Activated gamma-delta T cell treated with anti-CD3 and anti-CD28 coated beads, Interleukin-2, amount 50 U/mL, for 16 hours (primary cell): ENCODE measurements at places on chromosomes 6 and 20.
A peak's percentile ranks its signal among the peaks of the same experiment; 100 is the strongest.

- no peak for DNase-seq
Observed at GRCh38 chr20:37111926-37112455, 16.2 kb upstream of the RBL1 start.

DNA sequence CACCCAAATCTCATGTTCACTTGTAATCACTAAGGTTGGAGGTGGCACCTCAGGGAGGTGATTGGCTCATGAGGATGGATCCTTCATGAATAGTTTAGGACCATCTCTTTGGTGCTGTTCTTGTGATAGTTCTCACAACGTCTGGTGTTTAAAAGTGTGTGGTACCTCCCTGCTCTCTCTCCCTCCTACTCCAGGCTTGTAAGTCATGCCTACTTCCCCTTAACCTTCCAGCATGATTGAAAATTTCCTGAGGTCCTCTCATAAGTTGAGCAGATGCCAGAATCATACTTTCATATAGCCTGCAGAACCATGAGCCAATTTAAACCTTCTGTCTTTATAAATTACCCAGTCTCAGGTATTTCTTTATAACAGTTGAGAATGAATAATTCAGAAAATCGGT lies 16.6 kb downstream of the HLA-A start:
- DNase-seq, result no peak

DNA sequence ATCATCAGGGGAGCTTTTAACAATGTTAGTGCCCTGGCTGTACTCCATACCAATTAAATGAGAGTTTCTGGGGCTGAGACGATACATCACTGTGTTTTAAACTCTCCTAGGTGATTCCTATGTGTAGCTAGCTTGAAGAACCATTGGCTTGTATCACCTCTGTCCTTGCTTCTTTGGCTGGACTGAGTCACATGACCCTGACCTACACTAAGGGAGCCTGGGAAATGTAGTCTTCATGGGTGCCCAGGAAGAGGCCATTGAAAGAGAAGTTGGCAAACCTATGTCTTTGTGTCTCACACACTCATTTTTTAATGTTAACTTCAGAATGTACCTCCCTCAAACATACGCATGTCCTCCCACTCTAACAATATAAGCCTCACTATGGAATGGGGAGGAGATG lies 506.6 kb downstream of the DHX35 start:
- DNase-seq, result no peak

GRCh38 chr6:42527204-42527603 lies 36.6 kb upstream of the UBR2 start:
- DNase-seq, result no peak

GRCh38 chr6:12097791-12098190 lies 85.7 kb downstream of the HIVEP1 start:
- DNase-seq, result no peak

- DNase-seq, result no peak
Observed at GRCh38 chr20:59008715-59009336, 1.8 kb upstream of the CTSZ start.

- DNase-seq, result no peak
Observed at GRCh38 chr20:35299780-35300179, 7.6 kb upstream of the FAM83C start.

DNA sequence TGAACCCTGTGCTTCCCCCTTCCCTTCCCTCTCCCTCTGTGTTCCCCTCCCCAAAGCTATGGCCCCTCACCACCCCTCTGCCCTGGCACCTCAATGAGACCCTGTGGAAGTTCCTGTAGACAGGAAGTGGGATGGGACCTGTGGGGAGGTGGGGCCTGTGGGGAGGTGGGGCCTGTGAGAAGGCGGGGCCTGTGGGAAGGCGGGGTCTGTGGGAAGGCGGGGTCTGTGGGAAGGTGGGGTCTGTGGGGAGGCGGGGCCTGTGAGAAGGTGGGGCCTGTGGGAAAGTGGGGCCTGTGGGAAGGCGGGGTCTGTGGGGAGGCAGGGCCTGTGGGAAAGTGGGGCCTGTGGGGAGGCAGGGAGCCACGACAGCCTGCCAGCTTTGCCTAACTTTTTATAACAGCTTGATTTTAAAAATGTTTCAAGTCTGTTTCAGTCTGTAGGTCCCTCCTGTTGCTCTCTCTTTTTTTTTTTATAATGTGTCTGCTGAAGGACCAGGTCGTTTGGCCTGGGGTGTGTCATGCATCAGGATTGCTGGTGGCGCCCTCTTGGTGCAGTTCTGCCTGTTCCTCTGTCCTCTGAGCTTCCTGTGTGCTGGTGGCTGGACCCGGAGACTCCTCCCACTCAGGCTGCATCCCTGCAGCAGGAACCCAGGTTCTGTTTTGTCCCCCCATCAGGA lies 70.5 kb upstream of the SLCO4A1 start:
- DNase-seq, result no peak

DNA sequence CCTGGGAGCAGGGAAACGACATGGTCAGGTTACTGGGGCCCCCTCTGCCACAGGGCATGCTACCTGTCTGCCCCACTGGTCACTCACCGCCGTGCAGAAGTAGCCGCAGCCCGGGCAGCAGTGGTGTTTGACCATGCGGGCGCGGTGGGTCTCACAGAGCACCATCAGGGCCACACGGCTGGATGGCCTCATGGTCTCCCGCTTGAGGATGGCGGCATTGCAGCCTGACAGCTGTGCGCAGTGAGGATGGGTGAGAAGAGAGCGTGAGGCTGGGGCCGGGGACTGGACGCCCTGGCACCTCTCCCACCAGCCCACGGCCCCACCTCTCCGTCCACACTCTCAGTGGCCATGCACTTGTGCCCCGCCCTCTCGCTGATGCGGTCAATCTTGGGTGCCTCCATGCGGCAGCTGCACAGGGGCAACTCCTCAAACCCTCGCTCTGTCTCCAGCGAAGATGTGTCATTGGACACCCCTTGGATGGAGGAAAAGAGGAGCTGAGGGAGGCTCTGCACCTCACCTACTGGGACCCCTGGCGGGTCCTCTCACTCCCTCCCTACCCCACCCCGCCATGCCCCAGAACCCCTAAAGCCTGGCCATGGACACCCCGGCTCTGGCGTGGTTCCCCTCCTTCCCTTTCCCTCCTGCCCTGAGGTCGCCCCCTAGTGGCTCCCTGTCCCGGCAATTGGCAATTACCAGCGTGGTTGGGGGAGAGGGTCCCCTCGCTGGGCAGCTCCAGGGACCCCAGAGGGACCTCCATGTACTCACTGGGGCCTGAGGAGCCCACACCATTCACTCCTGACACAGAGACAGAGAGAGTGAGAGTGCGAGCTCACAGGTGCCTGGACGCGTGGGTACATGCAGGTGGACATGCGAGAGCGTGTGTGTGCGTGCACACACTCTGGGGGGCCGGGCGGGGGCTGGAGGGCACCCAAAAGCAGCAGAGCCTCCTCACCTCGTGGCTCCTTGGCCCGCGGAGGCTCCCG lies 8.9 kb downstream of the EHMT2 start:
- DNase-seq, result peak; percentile 42

- DNase-seq, result no peak
Observed at GRCh38 chr20:23636182-23636907, 1.4 kb downstream of the CST3 start.

DNA sequence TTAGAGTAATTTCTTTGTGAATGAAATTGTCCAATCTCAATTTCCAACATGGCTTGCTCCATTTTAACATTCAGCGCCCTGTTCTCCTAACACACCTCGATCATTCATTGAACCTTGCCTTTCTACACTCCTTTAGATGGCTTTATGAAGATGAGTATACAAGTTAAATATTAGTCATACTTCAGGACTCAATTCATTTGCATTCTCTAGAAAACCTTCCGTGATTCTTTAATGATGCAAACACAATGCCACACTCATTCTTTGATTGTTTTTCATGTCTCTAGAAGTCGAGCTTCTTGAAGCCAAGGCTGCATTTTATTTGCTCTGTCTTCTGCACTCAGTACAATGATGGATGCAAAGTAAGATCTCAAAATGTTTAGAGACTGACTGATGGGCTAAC lies 641.2 kb downstream of the DOK5 start:
- DNase-seq, result no peak

DNA sequence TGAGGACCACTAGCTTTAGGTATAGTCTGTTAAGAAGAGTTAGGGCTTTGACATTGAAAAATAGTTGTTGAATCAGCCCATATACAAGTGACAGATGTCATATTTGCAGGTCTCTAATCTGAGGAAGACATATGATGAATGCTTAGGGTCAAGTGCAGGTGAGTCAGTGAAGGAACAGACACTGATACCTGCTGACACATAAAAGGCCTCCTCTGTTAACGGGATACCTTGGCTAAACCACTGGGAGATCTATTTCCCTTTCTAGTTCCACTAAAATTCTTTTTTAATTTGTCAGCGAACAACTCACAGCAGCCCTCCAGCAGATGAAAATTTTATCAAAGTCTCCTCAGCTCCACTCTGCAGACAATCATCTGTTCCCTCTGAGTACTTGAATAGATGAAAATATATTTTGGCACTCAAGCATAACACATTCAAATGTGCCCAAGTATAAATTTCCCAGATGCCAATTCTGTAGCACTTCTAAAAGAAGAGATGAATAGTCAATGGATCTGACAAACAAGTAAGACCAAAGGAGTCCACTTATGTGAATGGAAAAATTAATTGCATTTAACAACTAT lies 154.0 kb downstream of the KIF16B start:
- no peak for DNase-seq

- no peak for DNase-seq
Observed at GRCh38 chr6:63066055-63066704, 145.1 kb upstream of the FKBP1C start.

GRCh38 chr20:21019814-21020658 lies 86.1 kb downstream of the LINC00237 start:
- no peak for DNase-seq

DNA sequence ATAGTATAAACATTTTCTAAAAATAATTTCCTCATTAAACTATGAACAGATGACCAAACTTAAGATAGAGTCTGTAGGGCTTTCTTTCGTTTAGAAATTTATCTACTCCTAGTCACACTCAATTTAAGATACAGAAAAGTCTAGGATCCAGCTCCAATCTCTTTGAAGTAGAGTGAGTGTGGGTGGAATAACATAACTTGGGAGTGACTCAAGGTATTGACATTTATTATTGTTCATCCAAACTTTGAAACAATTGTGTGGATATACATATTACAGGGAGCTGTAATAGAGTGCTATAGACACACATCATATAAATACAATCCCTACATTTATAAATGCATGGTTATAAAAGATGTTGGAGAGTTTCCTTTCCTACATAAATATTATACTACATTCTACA lies 715.2 kb upstream of the MANEA start:
- no peak for DNase-seq

- no peak for DNase-seq
Observed at GRCh38 chr6:23446469-23446967, 679.5 kb upstream of the NRSN1 start.

DNA sequence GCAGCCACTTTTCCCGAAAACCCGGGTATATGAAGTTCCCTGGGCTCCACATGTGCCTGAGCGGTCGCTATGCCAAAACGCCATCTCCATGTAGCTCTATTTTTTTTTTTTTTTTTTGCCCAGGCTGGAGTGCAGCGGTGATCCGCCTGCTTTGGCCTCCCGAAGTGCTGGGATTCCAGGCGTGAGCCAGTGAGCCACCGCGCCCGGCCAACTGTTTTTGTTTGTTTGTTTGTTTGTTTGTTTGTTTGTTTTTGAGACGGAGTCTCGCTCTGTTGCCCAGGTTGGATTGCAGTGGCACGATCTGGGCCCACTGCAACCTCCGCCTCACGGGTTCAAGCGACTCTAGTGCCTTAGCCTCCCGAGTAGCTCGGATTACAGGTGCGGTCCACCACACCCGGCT lies 237.5 kb upstream of the IRAK1BP1 start:
- DNase-seq, result no peak

DNA sequence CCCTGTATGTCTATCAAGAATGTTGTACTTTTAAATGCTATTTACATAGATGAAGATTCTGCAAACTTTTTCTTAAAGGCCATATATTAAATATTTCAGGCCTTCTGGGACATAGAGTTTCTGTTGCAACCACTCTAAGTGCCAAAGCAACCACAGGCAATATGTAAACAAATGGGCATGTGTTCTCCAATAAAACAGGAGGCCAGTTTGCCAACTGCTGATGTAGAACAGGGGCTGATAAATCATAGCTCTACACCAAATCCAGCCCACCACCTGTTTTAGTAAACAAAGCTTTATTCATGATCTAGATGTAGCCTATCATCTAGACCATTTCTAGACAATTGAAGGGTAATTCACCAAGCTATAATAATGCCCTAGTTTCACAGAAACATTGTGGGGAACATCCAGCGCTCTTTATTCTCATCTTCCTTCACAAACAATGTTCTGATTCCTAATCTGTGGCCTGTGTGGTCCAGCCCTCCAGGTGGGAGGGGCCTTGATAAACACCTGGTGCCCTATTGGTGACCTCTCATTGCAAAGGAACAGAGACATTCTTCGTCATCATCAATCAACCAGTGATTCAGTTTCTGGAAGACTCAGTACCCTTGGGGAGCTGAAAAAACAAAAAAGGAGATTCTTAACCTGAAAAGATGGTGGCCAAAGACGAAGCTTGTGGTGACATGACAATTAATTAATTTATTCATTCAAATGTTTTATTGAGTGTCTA lies 80.2 kb downstream of the PREP start:
- DNase-seq, result no peak
